ENCODE measurements at places on chromosomes 13 and 19.

DNA sequence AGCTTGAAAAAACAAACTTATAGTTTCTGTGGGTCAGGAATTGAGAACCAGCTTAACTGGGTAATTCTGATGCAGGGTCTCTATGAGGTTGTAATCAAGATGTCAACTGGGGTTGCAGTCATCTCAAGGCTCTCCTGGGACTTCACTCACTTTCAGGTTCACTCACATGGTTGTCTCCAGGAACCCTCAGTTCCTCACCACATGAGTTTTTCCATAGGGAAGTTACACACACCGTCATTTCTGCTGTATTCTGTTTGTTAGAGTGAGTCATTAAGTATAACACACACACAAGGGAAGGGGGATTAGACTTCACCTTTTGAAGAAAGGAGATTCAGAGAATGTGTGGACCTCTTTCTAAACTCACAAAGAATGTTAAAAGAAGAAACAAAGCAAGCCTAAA, 34.9 kb upstream of the MLNR start:
- no peak for DNase-seq

DNA sequence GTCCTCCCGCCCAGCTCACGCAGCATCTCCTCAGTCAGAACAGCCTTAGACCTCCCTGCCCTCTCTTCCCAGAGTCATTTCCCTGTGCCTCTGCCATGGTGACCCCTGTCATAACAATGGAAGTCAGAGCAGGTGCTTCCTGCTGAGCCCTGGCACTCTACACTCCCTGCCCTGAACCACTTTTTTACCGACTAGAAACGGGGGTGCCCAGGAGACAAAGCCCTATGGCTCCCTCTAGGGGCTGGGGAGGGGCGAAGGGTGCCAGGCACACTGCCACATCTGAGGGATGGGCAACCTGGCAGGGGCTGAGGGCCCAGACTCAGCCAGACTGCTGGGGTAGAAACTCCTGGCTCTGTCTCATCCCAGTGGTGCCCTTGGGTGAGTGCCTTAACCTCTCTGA, 16.4 kb downstream of the ZNF574 start:
- DNase-seq, result peak; percentile 65

GRCh38 chr13:26590951-26591350, 33.5 kb downstream of the WASF3 start:
- DNase-seq, result no peak

DNA sequence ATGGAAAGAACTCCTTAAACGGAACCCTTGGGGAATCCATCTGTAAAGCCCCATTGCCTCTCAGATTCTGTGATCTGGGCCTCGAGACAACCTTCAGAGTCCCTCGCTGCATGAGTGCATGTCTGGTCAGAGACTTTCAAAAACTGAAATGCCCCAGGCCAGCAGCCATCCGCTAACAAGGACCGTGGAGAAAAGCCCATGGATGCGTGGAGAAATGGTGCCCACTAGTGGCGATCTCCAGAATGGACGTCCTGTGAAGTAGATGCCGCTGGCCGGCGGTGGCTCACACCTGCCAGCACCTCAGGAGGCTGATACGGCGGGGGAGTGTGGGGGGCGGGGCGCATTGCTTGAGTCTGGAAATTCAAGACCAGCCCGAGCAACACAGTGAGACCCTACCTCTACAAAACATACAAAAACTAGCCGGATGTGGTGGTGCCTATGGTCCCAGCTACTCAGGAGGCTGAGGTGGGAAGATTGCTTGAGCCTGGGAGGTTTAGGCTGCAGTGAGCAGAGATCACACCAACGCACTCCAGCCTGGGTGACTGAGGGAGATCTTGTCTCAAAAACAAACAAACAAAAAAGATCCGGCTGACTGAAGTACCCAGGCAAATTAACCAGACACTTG, 7.9 kb upstream of the CDC16 start:
- DNase-seq, result peak; percentile 74

DNA sequence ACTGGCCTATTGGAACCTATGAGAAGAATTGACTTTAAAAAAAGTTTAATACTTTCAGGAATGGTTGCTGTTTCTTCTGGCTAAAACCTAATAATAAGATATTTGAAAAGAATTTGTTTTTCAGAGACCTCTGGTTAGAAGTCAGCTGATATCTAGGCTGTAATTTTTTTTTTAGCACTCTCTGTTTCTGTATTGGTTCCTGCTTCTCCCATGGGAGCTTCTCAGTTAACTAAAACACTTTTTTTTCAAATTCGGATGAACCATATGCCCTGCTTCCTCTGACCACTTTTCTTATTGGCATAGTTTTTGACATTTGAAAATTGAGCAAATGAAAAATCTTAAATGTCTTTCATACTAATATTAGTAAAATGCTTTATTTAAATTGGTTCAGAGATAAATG, 163.5 kb upstream of the SLC10A2 start:
- no peak for DNase-seq

- DNase-seq, result peak; percentile 4
Measured at GRCh38 chr19:31054430-31054829, 294.8 kb downstream of the TSHZ3 start.

- peak; percentile 84 for DNase-seq
Measured at GRCh38 chr13:30307194-30307970, at the start of gene KATNAL1. KATNAL1 (minus strand) TSS chr13:30307551; CDS start chr13:30283777, 23,774 bp downstream.

- no peak for DNase-seq
Measured at GRCh38 chr19:6127716-6128335, 7.6 kb upstream of the ACSBG2 start.

GRCh38 chr13:98350746-98351330, 173.8 kb upstream of the RNF113B start:
- DNase-seq, result no peak

GRCh38 chr19:30001301-30001700, 59.3 kb downstream of the URI1 start:
- no peak for DNase-seq

GRCh38 chr13:111158136-111158805, 43.2 kb downstream of the ARHGEF7 start:
- DNase-seq, result no peak

DNA sequence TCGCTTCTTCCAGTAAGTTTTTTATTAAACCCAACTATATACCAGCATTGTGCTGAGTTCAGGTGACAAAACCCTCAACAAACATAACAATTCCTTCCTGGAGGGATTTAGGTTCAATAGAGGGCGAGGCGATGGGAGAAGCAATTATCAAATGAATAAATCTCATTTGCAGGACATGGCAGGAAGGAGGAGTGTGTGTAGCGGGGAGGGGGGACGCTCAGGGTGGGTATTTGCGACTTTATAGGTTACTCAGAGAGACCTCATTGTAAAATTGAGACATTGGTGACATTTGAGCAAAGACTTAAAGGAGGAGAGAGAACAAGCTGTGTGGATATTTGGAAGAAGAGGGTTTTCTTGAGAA, 3.9 kb downstream of the C3 start:
- DNase-seq, result no peak

DNA sequence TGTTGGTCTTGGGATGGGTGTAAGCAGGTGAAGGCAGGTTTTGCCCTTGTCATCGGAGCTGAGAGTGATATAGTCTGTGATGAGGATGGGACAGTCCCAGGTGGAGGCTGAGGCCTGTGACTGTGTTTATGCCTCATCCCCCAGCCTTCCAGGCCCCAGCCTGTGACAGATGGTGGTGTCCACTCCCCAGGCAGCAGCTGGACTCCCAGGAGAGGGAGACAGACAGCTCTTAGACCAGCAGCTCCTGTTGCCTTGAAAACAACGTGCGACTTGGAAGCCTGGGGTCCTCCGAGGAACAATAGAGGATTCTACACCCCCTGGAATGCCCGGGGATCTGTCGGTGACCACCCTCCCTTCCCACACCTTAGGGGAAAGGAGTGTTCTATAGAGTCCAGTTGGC, 63.8 kb downstream of the CHST8 start:
- no peak for DNase-seq

GRCh38 chr19:15412832-15413231, 6.0 kb downstream of the AKAP8L start:
- peak; percentile 41 for DNase-seq

GRCh38 chr13:103815619-103816018, 749.4 kb upstream of the SLC10A2 start:
- no peak for DNase-seq

- DNase-seq, result no peak
Measured at GRCh38 chr13:45434556-45435371, 16.6 kb upstream of the SLC25A30 start.

GRCh38 chr13:42607546-42607945, 33.6 kb downstream of the TNFSF11 start:
- no peak for DNase-seq

GRCh38 chr19:46753420-46754155, 7.3 kb upstream of the STRN4 start:
- DNase-seq, result peak; percentile 34

- no peak for DNase-seq
Measured at GRCh38 chr13:100790405-100790804, 115.8 kb upstream of the TMTC4 start.

- DNase-seq, result no peak
Measured at GRCh38 chr19:35249848-35250711, 1.3 kb downstream of the LSR start.

DNA sequence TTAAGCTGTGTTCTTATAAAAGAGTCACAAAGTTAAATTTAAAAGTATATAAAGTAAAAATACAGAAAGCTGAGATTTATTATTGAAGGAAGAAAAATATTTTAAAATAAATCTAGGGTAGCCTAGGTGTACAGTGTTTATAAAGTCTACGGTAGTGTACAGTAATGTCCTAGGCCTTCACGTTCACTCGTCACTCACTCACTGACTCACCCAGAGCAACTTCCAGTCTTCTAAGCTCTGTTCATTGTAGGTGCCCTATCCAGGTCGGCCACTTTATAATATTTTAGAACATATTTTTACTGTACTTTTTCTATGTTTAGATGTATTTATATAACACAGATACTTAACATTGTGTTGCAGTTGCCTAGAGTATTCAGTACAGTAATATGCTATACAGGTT, 47.4 kb downstream of the NDFIP2 start:
- no peak for DNase-seq

DNA sequence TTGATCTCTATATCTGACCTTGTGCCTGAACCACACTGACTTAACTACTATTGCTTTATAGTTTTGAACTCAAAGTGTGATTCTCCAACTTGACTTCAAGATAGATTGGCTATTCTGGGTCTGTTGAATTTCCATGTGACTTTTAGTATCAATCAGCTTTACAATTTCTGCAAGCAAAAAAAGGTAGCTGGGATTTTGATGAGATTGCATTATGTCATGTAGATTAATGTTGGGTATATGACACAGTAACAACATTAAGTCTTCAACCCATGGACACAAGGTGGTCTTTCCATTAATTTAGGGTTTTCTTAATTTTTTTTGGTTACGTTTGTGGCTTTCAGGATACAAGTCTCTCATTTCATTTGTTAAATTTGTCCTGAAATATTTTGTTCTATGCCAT, 28.2 kb downstream of the NLRP5 start:
- no peak for DNase-seq

GRCh38 chr13:71320452-71320851, 546.6 kb downstream of the DACH1 start:
- DNase-seq, result no peak

DNA sequence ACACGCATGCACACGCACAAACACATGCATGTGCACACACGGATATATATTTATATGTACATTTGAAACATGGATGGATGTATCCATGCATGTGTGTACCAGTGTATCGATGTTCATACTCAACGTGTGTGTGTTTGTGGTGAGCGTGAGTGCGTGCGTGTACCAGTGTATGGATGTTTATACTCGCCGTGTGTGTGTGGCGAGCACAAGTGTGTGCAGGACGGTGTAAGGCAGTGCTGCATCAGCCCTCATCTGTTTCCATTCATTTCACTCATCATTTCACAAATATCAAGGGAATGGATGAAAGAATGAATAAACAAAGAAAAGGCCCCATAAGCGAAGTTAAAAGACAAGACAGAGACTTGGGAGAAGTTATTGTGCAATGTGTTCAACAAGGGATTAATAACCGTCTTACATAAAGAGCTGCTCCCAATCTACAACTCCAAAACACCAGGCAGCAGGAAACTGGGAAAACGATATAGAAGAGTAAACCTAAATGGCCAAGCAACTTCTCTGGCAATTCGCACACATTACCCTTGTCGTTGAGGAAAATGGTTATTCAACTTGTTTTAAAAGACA, 21.7 kb upstream of the MIER2 start:
- DNase-seq, result no peak

Data from T-helper 2 cell (primary cell).